Ascending aorta (tissue), 2 donors: ENCODE measurements at places on chromosomes 12 and 14. TPM values are rescaled to one million over a fixed set of nuclear protein-coding genes. Genes with fewer than 3 reads are reported as not detected.

- DNase-seq: no peak
Observed at GRCh38 chr14:61574514-61574807, 120.9 kb upstream of the HIF1A start.

DNA sequence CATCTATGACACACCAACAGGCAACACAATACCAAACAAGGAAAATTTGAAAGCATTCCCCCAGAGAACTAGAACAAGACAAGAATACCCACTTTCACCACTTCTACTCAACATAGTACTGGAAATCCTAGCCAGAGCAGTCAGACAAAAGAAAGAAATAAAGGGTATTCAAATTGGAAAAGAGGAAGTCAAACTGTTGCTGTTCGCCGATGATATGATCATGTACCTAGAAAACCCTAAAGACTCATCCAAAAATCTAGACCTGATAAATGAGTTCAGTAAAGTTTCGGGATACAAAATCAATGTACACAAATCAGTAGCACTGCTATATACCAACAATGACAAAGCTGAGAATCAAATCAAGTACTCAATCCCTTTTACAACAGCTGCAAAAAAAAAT lies 8.1 kb upstream of the ATL1 start:
- DNase-seq: no peak

- no peak for DNase-seq
Observed at GRCh38 chr12:31773867-31774266, 45.0 kb upstream of the AMN1 start.

The PTPN6 gene
- total RNA-seq: 1.7 TPM

GRCh38 chr14:49287004-49287403 lies 299.2 kb downstream of the RPS29 start:
- DNase-seq: no peak

DNA sequence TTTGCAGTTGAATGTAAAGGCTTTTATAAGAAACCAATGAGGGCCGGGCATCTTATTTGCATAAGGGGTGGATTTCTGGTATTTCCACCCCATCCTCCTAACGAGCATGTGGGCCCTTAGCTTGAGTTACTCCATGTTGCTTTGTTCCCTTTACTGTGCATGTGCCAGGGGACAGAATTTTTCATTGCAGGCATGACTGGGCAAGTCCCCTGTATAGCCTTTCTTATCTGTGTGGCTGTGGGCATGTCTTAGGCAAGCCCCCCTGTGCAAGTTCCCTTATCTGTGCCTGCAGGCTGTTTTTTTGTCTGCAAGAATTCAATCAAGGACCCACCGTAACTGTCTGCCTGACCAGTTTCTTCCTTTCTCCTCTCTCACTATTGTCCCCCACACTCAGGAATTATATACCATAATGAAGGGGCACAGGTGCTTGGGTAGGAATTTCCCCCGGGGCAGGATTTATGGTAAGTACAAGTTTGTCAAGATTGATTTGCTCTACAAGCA lies 152.2 kb upstream of the CNOT2 start:
- DNase-seq: no peak

The JAG2 gene
- total RNA-seq: 35.5 TPM

The MARCHF9 gene
- total RNA-seq: 8.4 TPM

DNA sequence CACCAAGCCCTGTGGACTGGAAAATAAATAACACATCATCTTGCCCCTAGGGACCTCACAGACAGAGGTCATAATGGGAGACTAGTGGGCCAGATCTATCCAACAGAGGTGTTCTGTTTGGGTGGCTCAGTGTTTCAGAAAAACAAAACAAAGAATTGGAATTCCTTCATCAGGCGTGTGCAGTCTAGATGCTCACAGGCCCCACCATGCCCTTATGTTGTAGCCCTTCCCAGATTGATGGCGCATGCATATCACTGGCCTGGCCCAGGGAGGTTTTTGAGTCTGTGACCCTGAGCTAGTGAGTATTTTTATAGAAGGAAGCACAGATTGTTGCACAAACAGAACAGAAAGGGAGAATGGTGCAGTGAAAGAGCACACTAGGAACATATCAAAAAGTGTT lies 859.6 kb downstream of the BCL11B start:
- DNase-seq: no peak

- DNase-seq: no peak
Observed at GRCh38 chr14:48738186-48738925, 847.8 kb downstream of the RPS29 start.

DNA sequence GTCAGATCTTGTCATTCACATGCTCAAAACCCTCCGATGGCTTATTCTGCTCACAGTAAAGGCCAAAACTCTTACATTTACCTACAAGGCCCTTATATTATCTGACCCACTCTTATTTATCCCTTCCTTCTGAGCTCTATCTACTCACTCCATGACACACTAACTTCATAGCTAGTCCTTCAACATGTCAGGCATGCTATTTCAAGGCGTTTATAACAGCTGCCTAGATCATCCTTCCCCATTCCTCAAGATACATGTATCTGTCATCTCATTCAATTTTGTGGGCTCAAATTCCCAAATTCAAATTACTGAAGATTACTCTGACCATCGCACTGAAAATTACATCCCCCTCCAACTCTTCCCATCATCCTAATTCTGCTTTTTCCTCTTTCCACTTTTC lies 6.9 kb downstream of the MIS18BP1 start:
- DNase-seq: no peak

GRCh38 chr12:72574138-72574537 lies 302.0 kb downstream of the TRHDE start:
- DNase-seq: no peak

The DPPA3 gene
- total RNA-seq: not detected

DNA sequence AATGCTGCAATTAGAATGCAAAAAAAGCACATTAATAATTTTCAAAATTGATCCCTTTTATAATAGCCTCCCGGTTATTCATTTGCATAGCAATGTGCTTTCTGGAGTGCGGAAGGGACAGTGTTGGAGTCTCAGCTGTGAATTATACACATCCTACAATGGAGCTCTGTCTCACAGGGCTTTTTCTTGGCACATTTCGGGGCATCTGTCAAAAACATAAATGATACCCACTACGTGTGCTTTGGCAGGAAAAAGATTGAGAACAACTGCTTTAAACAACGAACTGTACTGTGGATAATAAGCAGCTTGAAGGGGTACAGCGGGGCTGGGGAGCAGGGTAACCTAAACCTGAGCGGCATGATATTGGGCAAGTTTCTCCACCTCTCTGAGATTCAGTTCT lies 123.1 kb downstream of the PAH start:
- no peak for DNase-seq

The REM2 gene
- total RNA-seq: 1.9 TPM

DNA sequence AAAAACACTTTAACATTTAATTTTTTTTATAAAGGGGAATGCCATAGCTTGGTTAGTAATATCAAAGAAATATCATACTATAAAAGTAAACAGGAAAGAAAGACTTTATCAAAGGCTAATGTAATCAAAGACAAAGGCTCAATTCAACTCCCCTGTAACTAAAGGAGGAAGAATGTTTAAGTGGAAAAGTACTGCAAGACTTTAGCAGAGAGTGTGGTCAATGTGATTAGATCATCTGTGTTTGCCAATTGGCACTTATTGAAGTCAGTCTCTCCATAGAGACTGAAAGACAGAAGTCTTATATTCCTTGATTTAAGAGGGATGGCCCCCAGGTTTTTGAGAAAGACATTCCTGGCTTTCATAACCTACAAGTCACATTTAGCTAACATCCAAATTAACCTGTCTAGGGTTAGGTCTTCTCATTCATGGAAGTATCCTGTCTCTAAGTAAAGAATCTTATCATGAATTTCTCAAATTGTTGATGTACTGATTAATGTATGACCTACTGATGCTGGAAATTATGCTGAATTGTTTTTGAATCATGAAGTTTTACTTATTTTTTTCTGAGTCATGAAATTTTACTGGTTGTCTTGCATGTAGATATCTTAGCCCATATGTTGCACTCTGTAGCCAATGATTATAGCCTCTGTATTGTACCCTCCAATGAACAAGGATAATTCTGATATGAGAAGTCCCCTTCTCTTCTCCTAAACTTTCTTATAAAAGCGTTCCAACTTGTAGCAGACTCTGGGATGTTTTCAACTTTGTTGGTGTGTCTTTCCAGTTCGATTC lies 65.4 kb downstream of the ATXN7L3B start:
- DNase-seq: no peak

The POTEM gene
- not detected for total RNA-seq

DNA sequence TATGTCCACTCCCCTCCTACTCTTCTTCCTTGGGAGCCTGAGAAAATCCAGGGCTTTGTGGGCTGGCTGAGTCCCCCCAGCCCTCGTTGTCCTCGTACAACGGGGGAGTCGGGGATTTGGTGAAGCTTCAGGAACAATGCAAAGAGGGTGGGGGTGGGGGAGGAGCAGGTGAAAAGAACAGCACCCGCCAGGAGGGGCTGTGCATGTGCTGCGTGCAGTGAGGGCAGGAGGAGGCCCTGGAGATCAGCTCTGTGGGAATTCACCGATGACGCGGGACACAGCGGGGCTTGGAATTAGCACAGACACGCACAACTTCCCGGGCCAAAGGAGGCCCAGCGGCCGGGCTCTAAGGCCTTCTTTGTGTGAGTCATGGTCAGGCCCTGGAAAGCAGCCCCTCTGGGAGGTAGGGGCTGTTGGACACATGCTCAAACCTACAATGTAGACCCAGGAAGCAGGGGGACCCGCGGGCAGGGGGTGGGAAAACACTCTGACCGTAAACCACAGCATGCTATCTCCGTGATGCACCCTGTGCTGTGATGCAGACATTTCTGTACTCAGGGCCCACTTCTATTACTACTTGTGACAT lies 32.8 kb downstream of the RBM19 start:
- DNase-seq: no peak

The SYT10 gene
- total RNA-seq: not detected

- no peak for DNase-seq
Observed at GRCh38 chr12:24798335-24798734, 150.6 kb downstream of the BCAT1 start.

The RAPGEF3 gene
- total RNA-seq: 165 TPM

- DNase-seq: no peak
Observed at GRCh38 chr12:84495711-84496110, 416.9 kb downstream of the SLC6A15 start.
